Activated CD8-positive, alpha-beta T cell treated with anti-CD3 and anti-CD28 coated beads for 36 hours (primary cell): ENCODE measurements at places on chromosomes 2 and 18.
A peak's percentile ranks its signal among the peaks of the same experiment; 100 is the strongest.

DNA sequence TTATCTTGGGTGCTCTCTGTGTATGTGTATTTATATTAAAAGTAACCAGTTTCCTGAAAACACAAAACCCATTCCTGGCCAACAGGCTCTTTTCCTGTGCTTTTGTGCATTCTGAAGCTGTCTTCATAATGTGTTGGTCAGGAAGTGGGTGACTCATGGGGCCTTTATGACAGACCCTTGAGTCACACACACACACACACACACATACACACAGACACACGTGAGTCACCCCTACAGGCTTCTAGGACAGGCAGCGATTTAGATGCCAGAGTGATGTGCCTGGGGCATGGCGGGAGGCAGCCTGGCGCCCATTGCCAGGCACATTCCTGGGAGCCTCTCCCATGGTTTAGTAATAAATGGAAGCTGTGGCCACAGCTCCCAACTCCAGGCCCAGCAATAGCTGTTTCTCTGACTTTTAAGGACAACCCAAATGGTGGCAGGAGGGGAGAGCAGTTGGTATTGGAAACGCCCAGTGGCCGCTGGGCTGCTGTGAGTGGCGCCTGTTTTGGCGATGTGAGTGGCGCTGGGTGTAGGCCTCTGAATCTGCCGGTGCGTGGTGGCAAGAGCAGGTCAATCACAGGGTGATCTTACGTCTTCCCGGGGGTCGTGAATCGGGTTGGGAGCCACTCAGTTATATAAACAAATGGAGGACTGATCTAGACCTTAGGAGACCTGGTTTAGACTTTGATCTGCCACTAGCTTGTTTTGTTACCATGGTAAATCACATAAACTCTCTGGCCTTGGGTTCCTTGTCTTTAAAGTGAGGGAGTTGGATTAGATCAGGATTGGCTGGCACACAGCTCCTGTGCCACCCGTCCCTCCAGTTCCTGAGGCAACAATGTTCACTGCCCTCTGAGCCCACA, 150.7 kb upstream of the DLX2 start:
- DNase-seq, result peak; percentile 94

GRCh38 chr18:63700501-63700900, 2.3 kb upstream of the SERPINB11 start:
- DNase-seq, result no peak

- DNase-seq, result no peak
Observed at GRCh38 chr2:181944164-181944913, 41.3 kb upstream of the PPP1R1C start.

GRCh38 chr2:71646028-71646427, 192.7 kb downstream of the DYSF start:
- DNase-seq, result no peak

DNA sequence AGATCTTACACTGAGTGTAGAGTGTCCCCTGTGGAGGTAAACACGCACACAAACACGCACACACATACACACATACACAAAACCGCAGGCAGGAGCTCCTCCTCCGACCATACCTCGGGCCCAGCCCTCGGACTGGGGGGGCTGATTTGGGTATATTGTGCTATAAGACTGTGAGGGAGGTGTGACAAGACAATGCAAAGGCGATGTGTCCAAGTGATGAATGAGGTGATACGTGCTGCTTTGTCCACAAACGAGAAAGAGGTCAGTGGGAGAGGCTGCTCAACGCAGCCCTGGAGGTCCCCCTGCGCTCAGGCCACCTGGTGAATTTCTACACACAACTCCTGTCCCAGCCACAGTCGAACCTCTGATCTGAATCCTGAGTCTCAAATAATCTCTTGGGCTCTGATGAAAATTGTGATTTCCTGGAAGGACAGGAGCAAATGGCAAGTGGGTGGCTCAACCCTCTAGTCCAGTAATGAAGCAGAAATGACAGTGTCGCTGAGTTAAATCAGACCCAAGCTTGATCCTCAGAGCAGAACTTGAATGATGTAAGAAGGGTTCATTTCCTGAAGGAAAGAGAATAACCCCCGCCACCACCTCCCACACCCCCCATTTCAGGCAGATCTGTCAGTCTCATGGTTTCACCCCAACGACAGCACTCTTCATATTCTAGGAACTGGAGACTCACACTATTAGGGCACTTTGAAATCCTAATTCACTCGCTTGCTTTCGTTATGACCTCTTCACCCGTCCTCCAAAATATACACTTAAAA, 48.9 kb upstream of the ASXL2 start:
- DNase-seq, result peak; percentile 20

DNA sequence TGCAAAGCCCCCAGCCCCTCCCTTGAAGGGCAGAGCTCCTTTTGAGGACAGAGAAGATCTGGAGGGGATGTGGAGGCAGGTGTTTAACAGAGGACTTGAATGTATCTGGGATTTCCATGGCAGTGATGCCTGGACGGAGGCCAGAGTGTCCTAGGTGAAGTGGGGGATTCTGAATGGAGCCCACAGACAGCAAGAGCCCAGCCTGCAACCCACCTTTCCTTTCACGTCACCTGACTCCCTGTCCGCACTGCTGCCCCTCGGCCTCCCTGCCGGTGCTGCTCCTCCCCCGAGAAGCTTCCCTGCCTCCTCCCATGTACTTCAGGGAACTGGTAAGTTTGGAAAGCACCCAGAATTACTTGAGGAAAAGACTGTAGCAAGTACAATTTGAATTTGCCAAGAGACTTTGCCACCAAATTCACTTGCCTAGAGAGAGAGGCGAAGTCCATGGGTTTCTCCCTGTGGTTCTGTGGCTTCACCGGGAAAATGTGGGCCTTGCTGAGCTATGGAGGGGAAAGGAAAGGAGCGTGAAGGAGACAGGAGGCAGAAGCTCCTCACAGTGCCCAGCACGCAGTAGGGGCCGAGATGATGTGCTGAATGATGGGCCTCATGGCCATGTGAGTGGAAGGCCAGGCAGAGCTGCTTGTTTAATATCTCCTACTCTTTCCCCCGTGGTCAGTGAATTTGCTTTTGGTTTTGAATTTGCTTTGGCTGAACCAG, 13.9 kb upstream of the ASPRV1 start:
- DNase-seq, result no peak

GRCh38 chr2:8475349-8476031, 206.4 kb upstream of the ID2 start:
- peak; percentile 71 for DNase-seq

DNA sequence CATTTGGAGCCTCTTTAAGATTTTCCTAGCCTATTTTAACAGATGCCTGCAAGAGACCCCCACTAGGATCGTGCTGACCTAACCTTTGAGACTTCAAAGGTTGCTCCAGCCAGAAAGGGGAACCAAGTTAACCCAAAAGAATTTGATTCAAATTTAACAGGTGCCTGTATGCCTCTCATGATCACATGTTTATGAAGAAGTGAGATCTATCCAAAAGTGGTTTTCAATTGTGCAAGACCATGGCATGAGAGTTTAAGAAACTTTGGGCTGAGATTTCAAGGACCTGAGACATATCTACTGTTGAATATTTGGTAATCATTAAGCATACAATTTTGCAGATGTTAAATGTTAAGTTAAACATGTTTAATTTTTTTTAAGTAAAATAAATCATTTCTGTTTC, 1.3 kb upstream of the RSAD2 start:
- DNase-seq, result no peak

GRCh38 chr2:222965555-222965954, 86.4 kb upstream of the KCNE4 start:
- DNase-seq, result no peak

DNA sequence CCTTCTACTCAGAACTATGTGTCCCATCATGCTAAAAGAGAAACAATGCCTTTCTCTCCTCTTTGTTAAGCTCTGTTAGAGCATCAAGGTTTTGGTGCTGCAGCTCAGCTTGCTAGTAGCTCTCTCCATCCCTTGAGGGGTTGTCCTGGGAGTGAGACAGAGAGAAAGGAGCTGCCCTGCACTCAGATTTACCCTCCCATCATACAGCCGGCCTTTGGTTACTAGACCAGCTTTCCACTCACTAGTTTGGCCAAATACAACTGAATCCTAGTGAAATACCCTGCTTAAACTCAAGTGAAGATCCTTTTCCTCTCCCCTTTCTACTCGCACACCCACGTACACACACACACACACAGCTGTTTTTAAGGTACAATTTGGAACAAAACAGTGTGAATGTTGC, 2.3 kb upstream of the CHN1 start:
- DNase-seq, result no peak
